ENCODE measurements at places on chromosomes 5 and 9.

DNA sequence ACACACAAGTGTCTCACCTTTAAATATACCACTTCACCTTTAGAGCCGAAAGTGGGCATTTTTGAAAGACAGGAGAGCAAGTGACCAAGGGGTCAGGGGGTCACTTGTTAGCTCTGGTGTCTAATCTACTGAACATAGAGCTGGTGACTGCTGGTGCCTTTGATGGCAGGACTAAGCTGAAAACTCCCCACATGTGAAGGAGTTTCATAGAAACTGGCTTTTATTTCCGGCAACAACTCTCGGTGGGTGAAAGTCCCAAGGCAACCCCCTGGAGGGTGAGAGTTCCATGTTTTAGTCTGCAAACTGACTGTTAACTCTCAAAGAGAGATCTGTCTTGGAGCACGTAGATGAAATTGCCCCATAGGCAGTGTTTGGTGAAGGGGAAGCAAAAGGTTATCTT lies 466.9 kb downstream of the DMRTA1 start:
- DNase-seq: no peak

DNA sequence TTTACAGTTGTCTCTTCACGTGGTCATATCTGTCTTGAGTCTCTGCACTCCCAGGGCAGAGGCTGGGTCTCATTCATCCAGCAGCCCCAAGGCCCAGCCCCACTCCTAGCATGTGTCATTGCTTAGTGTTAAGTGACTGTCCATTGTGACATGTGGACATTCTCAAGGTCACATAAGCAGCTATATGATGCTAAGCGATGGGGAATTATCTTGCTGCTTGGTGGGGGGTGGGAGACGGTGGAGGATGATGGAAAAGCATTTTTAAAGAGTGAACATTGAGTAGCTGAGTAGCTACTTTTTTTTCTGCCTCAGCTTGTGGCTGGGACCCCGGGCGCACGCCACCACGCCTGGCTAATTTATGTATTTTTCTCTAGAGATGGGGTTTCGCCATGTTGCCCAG lies at the start of gene C9orf153:
Gene C9orf153, minus strand, starts transcription at position 101 of the 400 bp plus-strand sequence. CDS start 30,054 bp downstream, outside the sequence.
- no peak for DNase-seq

DNA sequence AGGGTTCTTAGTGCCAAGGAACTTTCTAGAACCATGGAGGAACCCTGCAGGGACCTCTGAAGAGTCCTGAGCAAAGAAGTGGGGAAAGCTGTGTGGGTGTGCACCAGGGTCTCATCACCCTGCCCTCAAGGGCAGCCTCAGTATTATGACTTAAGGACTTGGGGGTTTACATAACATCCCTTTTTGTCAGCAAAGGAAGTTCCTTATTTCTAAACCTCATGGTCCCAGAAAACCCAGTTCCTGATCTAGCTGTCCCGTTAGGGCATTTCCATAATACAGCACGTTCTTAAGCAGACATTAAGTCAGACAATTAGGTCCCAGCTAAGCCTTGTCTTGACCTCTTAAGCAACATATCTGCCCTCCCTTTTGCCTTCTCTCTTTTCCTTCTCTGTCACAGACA lies 57.3 kb downstream of the DAPK1 start:
- DNase-seq: no peak

- DNase-seq: no peak
Measured at GRCh38 chr5:67235399-67236110, 39.0 kb upstream of the CD180 start.

DNA sequence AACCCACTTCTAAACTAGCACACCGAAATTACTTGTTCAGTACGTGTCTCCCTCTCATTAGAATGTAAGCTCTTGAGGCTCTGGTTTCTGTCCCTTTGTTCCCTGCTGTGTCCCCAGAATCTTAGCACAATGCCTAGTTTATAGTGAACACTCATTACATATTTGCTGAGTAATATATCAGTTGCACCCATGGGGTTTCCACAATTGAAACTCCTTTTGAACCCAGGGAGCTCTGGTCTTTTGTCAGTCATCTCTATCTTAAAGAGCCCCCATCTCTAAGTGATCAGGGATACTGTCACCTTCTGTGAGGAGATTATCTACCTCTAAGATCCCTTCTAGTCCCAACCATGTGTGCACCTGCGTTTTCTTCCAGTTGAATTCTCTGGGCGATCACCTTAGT lies 12.8 kb downstream of the CAMK4 start:
- no peak for DNase-seq

DNA sequence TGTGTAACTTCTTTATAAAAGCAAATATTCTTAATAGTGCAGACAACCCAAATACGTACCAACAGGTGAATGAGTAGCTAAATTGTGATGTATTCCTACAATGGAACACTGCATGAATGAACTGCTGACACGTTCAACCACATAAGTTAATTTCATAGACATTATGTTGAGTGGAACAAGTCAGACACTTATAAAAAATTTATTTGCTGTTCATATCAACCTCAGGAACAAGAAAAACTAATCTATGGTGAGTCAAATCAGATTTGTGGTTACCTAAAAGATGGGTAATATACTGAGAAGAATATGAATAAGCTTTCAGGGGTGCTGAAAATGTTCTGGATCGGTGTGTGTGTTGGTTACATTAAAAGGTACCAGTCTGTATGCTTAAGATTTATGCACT lies 35.7 kb downstream of the INVS start:
- no peak for DNase-seq

DNA sequence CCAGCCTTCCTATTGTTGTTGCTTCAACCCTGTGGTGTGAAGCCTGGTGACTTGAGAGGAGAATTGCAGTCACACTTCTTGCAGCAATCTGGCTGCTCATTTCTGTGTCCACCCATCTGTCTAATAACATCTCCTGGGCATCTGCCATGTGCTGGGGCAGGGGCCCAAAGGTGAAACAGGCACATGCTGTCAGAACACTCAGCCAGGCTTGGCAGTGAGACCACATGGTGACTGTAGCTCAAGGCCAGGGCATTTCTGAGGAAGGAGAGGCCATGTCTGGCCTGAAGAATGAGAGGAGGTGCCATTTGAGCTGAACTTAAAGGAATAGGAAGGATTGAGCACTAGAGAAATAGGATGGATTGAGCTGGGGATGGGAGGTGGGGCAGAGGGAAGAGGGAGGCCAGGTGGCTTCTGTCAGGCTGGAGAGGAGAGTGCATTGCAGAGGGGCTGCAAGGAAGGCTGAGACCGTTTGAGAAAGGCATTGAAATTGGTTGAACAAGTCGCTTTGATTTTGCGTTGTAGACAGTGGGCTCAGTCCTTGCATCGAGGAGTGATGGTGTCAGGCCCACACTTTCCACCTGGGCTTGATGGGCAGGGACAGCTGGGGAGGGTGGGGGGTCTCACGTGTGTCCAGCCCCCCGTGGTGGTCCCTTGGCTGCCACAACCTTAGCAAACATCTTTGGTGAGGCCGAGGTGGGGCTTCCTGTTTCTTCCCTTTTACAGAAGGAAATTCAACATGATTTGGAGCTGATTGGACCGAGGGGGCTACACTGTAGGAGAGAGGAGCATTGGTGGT lies 222.4 kb downstream of the CACNA1B start:
- no peak for DNase-seq

DNA sequence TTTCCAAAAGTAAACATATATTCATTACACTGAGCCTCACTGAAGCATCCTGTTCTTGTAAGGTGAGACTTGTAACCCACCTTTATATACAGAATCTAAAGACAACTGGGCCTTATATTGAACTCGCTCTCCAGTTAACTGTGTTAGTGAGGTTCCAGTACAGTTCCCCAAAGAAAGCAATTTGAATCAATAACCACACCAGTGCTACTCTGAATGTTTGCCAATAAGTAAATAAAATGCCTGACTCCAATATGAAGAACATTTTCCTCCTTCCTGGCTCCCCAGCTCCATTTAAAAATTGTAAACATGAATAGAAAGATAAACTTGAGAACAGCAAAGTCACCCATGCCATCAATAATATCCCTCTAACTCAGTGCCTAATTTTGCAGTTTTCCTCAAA lies 50.1 kb downstream of the FBXW11 start:
- DNase-seq: no peak

GRCh38 chr5:122342256-122342655 lies 30.2 kb downstream of the SNCAIP start:
- no peak for DNase-seq

DNA sequence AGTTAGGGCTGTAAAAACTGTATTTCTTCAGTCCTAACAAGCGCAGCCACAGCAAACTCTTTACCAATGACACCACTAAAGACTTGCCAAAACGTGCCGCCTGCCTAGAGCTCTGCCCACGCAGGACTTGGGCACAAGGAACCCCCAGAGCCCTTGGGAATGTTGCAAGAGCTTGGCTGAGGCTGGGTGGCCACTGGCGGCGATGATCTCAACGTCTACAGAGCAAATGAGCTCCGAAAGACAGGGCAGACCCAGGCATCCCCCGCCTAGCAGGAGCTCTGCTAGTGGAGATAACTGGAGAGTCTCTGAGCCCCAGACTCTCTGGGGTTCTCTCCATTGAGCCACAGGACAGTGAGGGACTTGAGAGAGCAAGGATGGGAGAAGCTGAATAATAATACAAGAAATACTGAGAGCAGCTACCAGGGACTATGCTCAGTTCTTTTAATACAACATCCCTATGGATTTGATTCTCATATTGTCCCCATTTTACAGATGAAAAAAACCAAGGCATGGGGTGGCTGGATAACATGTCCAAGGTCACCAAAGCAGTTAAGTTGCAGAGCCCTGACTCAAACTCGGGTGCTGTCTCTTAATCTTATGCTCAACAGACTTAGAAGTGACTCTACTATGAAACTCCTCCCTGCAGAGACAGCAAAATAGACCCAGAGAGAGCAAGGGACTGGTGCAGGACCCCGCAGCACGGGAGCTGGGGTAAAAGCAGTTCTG lies 32.5 kb downstream of the SHB start:
- no peak for DNase-seq

DNA sequence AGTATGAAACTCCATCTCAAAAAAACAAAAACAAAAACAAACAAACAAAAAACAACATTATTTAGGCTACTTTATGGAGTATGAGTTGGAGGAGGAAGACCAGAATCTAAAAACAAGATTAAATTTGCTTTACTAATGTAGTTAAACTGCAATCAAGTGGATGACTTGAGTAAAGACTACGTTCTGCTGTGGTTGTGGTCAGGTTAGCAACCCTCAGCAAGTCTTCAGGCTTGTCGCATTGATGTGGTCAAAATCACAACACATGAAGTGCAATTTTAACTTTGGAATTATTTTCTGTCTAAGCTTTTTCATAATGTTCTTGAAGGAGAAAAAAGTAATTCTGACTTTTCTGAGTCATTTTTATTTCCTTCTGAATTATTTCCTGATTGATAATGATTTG lies 43.1 kb downstream of the PDE6A start:
- no peak for DNase-seq

- no peak for DNase-seq
Measured at GRCh38 chr5:124317451-124317850, 429.0 kb downstream of the ZNF608 start.

DNA sequence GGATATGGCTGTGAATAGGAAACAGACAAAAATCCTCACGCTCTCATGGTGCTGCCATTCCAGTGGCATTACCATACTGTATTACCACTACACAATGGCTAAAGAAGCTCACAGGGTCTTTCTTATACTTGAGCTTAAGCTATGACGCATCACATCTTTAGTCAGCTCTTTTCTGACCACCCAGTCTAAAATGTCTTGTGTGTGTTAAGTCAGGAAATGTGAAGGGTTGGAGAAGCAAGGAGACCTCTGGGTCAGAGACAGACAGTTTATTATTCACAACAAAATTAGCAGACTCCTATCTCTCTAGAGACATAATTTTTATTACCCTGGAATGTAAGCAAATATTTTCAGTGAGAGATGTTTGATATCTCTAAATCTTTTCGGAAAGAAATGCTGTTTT lies 1583.2 kb upstream of the WWC1 start:
- DNase-seq: no peak

- no peak for DNase-seq
Measured at GRCh38 chr9:7520396-7520795, 279.2 kb downstream of the DMAC1 start.

GRCh38 chr9:108607607-108608006 lies 248.2 kb downstream of the ACTL7B start:
- no peak for DNase-seq

DNA sequence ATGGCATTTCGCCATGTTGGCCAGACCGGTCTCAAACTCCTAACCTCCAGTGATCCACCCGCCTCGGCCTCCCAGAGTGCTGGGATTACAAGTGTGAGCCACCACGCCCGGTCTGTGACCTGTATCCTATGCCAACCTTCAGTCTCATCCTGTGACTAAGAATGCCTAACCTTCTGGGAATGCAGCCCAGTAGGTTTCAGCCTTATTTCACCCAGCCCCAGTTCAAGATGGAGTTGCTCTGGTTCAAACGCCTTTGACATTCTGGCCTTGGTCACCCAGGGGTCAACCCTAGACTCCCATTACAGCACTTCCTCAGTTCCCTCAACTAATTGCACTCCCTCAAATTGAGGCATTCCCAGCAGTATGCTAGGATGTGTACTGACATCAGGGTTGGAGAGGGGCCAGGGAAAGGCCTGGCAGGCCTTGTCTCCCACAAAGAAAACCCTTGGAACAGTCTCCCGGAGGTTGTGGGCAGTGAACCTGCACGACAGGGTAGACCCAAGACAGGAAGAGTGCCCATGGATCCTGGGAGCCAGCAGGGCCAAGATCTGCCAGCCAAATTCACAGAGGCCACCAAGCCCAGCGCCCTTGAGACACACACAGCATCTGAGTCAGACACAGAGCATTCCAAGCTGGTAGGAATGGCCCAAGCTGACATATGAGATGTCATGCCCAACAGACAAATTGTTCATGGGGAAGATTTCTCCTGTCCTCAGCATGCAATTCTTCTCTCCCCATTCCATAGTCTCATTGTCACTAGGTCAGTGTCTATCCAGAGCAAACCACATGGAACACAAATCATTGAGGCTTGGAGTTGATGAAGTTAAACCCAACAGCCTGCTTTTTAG lies 24.9 kb upstream of the SMU1 start:
- DNase-seq: no peak

Measured in stimulated activated CD4-positive, alpha-beta T cell treated with anti-CD3 and anti-CD28 coated beads, TNF-alpha, amount 100 ng/mL, for 1 hour (primary cell).